CD8-positive, alpha-beta memory T cell (primary cell): ENCODE measurements at places on chromosomes 4 and X. TPM values are rescaled to one million over a fixed set of nuclear protein-coding genes. Genes with fewer than 3 reads are reported as not detected.

The NPFFR2 gene
- not detected for total RNA-seq

The ADAM29 gene
- not detected for total RNA-seq

The FATE1 gene
- not detected for total RNA-seq

The CXorf49 gene
- not detected for total RNA-seq

The CHRNA9 gene
- total RNA-seq, result 0.11 TPM

The HS6ST2 gene
- total RNA-seq, result 0.13 TPM

The SLC10A6 gene
- not detected for total RNA-seq

The PPARGC1A gene
- not detected for total RNA-seq
